ENCODE measurements at places on chromosomes 4 and X.
A peak's percentile ranks its signal among the peaks of the same experiment; 100 is the strongest.

DNA sequence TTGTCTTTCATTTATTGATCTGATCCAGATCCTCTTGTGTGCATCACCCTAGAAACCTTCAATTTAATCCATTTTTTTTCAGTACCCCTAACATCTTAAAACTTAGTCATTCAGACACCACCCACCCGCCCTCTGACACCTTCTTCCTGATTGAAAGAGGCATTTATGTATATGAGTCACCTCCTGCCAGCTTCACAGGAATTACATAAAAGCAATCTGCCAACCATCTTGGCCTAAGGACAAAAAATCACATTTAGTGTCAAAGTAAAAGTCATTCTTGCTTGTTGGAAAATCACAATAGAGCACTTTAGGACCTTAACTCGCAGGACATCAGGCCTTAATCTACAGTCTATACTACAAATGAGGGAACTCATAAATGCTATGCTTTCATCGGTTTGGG, 52.1 kb downstream of the NDST3 start:
- DNase-seq = no peak

- DNase-seq = peak; percentile 10
Measured at GRCh38 chr4:158018221-158018830, 154.5 kb downstream of the GASK1B start.

DNA sequence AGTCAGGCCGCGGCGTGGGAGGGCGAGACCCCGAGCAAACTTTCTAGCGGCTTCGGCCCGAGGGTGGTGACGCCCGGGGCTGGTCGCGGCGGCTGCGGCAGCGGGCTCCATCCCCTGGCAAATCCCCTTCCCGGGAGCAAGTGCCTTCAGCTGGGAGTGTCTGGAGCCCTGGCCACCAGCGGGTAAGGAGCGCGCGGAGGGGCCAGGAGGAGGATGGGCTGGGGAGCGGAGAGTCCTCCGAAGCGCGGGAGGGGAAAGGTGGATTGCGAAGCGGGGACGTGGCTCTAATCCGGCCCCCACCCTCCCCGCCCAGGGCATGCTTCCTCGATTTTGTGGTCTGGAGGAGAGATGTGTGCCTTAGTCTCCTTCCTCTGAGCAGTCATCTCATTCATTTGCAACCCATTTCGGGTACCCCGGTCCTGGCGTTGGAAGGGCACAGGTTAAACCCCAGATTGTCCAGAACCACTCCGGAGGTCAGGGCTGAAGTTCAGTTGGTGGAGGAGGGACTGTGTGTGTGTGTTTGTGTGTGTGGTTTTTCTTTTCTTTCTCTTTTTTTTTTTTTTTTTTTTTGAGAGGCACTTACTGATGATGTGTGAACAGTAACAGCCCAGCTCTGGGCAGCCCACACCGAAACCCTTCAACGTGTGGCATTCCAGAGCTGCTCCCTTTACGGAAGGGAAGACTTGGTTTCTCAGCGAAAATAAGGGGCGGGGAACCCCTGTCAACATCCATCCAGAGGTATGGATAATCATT, 516 bp downstream of the SGMS2 start:
- DNase-seq = no peak

DNA sequence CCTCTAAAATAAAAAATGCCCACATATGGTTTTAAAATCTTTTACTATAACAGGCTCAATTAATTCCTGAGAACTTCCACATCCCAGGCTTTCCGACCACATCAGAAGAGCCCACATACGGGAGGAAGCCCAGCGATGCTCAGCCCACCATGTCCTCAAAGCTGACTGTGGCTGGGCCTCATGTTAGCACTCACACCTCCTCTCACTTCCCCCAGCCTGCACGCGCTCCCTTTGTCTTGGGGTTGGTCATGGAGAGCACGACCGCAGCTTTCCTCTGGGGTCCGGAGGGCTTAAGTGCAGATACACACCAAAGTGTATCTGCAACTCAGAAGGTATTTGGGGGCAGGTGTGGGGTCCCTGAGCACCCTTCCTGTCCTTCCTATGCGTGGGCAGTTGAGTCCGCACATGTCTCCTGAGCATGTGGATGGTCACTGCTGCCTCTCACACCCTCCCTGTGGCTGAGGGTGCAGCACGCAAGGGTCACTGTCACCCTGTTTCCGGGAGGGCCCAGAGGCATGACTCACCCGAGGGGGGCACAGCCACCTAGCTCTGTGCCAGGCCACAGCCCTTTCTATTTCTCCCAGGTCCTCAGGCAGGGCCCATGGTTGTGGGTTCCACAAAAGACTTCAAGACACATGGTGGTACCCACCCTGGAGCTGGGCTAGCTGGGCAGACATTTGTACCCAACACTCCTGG, 21.2 kb downstream of the WDR1 start:
- no peak for DNase-seq

DNA sequence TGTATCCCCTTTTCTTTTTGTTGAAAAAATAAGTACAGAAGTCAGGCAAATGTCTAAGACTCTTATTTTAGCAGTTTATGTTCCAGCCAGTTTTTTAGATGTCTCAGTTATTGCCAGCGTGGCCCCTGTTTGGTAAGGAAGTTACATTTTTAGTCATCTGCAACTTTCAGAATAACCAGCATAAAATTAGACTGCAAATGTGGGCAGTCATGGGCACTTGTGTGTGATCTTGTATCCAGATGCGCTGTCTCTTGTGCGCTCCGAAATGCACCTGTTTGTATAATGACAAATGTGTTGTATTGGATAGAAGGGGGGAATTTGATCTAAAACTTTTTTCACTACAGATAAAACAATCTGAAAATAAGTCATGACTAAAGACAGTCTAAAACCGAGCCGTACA, 44.3 kb upstream of the CLCN4 start:
- no peak for DNase-seq

DNA sequence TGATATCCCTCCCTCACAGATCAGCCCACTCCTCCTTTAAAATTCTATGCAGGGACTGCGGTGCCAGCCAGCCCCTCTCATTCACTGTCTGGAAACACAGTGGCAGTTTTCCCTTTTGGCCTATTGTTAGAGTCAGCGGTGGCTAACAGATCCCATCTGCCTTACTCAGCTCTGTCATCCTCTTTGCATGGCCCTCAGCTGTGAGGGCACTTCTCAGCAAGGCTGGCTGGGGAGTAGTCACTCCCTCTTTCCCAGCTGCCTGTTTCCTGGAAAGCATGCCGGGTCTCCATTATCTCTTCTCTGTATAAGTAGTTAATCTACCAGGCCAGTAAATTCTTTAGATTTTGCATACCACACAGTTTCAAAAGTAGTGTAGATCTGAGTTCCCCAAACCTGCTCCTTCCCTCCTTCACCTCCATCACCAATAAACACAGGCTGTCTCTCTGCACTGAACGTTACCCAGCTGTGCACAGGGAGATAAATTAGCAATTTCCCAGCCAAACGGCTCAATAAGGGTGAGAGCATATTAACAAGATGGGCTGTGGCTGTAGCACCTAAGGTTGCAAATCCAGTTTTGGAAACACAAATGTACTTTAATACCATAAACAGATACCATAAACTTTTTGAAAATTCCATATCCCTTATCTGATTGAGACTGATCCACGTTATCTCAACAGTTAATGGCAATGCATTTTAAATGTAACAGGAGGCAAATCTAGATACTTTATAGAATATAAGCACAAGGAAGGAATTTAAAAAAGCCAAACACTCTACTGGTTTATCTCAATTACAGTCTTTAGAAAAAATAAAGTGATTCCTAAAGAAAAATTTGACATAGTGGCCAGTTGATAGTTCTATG, 229.3 kb downstream of the ANKRD50 start:
- no peak for DNase-seq

DNA sequence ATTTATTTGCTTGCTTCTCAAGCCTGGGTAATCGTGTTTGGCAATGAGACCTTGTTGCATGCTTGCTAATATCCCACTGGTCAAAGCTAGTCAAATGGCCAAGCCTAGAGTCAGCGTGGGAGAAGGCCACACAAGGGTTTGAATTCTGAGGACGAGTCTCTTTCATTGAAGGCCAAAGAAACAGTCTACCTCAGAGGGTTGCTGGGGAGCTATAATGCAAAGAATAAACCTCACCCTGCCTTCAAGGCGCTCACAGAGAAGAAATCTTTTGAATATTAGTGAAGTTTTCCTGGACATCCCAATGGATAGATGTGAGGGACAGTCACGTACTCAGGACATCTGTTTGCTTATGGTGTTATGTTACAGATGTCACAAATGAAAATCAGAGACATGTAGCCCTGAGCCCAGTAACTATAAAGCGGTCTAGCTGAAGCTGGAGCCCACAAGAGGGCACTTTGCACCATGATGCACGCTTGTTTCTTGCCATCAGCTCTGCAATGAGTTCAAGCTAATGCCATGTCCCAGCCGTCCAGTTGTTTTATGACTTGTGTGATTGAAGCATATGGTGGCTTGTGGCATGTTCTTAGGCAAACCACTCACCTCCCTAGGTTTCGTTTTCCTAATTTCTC, 1.1 kb upstream of the TLR3 start:
- DNase-seq = peak; percentile 20

DNA sequence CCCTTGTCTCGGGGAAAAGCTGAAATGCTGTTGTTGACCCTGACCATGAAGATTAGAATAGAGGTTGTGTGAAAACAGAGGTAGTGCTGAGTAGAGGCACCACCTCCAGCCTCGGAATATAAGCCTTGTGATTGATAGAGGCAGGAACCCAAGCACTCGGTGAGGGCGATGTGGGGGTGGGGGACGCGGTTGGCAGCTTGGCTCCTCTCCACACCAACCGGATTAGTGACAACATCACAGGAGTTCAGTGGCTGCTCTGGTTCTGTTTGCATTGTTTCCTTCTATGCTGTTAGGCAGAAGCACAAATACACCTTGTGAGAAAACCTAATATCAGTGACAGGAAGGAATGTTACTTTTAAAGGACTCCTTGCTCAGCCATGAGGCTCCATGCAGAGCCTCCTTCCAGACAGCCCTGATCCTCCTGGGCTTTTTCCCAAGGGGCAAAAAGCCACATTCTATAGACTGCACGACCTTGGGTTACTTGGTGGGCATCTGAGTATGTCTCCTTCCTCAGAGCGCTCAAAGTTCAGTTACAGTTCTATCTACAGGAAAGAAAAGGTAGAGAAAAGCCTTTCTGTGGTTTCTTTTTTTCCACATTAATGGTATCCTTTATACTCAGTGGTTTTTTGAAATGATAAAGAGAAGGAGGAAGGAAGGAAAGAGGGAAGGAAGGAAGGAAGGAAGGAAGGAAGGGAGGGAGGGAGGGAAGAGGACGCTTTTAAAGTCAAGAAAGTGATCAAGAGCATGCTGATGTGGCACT, 150.4 kb upstream of the NOCT start:
- no peak for DNase-seq

DNA sequence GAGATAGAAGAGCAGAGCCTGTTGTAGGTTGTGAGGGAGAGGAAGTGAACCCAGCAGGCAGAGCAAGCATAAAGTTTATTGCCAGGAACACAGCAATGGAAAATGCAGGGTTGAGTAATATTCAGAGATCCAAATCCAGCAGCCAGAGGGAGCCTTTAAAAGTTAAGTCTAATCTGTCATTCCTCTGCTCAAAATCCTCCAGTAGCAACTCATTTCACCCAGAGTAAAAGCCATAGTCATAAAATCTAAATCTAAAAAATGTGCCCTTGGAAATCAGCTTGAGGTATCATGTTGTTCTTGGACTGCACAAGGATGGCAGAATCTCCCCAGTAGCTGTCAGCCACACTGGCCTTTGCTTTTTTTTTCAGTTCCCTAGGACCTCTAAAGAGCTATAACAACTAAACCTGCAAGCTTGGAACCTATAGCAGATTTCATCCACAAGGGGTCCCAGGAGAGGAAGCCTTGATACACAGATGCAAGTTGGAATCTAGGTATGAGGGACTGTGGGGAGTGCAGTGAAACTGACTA, 62.9 kb upstream of the FRAS1 start:
- DNase-seq = no peak

- peak; percentile 27 for DNase-seq
Measured at GRCh38 chr4:80072228-80072743, 743 bp downstream of the ANTXR2 start.

DNA sequence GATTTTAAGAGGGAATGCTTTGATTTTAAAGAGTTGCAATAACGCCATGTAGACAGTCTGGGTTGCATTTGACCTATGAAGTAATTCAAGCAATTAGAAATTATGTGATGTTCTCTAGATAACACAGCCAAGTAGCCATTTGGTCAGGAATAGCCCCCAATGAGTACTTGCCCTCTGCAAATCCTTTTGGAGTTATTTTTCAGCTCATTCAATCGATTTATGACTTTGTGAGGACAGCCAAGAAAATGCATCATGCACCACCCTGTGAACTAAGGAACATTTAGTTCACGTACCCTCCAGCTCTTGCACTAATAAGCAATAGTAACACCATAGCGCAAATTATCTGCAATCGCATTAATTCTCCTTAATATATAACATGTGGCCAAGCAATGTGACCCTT, 552.6 kb upstream of the INTU start:
- DNase-seq = no peak
